ENCODE measurements at places on chromosomes 6 and 20.
A peak's percentile ranks its signal among the peaks of the same experiment; 100 is the strongest.

- peak; percentile 30 for DNase-seq
These were observed 2.0 kb upstream of the PLCG1 start for GRCh38 chr20:41135187-41135887.

DNA sequence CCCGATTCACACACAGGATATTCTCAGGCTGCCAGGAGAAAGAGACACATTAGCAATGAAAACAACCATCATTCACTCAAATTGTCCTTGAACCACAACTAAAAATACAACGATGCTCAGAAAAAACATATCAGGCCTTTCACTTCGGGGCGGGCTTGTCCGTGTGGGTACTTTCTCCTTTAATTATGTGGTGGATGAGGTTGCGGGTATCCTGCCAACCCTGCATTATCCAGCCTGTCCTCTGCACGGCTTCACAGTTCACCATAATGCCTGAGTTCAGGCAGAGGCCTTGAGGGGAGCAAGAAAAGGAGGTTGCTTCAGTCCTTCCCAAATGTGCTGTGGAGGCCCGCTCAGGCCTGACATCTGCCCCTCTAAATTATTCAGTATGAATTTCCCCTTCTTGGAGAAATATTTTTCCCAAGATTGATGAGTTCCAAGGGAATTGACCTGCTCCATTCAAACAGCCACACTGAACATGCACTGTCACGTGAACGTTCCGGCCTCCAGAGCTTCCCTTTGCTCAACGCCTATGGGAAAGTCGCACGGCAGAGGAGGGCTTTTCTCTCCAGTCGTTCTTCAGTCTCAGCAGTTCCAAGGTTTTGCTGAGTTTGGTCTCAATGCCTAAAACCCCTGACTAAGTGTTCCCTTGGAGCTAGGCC is 70.3 kb downstream of the MYLK4 start:
- no peak for DNase-seq

DNA sequence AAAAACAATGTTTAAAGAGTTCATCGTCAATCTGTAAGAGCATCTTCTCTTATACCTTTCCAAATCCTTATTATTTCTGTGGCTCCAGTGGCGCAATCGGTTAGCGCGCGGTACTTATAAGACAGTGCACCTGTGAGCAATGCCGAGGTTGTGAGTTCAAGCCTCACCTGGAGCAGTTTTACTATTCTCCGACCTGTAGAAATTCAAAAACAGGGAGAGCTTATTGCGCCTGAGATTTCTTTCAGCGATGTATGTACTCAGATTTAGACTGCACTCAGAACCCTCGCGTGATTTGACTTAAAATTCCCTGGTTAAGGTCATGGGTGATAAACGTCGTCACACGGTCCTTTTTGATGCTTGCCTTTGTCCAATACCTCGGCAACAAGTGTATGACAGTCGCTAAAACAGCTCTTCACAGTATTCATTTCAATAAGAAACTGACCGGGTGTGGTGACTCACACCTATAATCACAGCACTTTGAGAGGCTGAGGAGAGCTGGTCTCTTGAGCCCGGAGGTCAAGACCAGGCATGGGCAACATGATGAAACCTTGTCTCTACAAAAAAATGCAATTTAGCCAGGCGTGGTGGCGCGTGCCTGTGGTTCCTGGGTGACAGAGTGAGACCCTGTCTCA is 11.9 kb downstream of the GPX5 start:
- DNase-seq, result peak; percentile 51

- DNase-seq, result no peak
These were observed 545.6 kb upstream of the MAP3K7 start for GRCh38 chr6:91132461-91132860.

- no peak for DNase-seq
These were observed 5.6 kb downstream of the CST3 start for GRCh38 chr20:23631981-23632710.

- no peak for DNase-seq
These were observed 63.3 kb downstream of the TOX2 start for GRCh38 chr20:43977962-43978361.

DNA sequence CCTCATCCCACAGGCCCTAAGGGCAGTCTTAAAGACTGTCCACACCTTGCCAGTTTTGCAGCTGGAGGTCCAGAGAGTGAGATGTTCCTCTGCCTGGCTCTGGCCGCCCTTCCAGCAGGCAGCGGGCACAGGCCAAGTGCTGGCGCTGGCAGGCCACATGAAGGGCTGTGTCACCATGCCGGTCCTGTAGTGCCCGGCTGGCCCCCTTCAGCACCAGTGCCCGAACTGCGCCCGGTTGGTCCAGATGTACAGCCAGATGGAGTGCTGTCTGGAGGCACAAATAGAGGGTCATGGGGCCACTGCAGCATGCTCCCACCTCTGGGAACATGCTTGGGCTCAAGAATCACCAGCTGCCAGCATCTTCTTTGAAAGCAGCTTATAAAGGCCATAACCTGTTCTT is 3.8 kb downstream of the NFKBIE start:
- DNase-seq, result no peak

DNA sequence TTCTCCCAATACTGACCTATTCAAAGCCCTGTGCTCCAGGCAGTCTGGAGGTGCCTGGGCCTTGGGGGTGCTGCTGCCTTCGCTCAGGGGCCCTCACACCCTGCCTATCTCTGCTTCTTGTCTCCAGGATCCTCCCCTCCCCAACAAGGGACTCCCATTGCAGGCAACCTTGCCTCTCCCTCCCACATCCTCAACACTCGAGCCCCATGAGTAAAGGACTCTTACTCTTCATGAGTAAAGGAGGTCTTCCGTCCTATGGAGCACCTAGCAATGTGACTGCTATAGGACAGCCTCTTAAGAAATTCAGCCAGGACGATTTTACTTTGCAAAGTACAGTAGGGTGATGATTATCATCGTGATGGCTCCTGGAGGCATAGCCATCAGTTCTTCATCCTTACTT is 24.5 kb downstream of the PLEKHG1 start:
- no peak for DNase-seq

DNA sequence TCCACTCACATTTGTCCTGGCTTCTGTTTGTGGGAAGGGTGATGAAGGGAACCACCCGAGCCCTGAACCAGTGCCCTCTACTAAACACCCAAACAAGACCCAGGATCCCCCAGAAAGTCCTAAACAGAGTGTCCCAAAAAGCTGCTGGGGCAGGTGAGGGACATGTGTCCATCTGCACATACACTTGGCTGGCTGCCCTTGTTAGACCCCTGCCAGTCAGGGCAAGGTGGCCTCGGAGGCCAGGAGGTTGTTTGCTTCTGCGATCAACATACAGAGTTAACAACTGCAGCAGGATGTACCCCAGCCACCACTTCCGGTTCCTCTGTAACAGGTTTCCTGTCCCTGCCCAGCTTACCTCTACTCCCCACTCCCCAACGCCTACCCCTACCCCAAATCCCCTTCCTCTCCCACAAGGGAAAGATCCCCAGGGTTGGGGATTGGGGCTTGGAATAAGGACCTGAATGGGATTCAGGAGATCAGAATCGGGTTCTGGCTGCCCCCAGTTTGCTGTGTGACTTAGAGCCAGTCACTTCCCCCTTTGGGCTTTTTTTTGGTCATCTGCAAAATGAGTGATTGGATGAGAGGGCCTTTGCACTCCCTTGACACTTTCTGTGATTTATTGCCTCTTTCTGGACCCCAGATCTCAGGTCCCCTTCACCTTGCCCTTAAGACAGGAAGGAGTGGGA is 13.9 kb downstream of the DEF6 start:
- no peak for DNase-seq

DNA sequence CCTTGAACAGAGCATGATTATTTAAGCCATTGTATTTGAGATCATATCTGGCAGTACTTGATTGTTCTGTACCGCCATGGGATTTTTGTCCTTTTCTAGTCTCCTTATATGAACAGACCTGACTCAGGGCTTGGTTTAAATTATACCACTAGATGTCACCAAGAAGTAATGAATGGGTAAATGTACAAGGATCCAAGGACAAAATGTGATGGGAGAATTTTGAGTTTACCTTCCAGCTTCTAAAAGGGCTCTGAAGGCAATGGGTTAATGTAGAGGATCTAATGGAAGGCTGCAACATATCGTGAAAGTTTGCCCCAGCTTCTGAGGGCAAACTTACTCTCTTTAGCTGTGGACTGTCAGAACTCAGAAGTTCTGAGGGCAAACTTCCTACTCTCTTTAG is 12.0 kb downstream of the RNF8 start:
- DNase-seq, result peak; percentile 33

- DNase-seq, result no peak
These were observed 41.7 kb upstream of the EEF1A1 start for GRCh38 chr6:73562558-73562957.

GRCh38 chr6:41023114-41023513 is 15.9 kb downstream of the UNC5CL start:
- DNase-seq, result no peak

DNA sequence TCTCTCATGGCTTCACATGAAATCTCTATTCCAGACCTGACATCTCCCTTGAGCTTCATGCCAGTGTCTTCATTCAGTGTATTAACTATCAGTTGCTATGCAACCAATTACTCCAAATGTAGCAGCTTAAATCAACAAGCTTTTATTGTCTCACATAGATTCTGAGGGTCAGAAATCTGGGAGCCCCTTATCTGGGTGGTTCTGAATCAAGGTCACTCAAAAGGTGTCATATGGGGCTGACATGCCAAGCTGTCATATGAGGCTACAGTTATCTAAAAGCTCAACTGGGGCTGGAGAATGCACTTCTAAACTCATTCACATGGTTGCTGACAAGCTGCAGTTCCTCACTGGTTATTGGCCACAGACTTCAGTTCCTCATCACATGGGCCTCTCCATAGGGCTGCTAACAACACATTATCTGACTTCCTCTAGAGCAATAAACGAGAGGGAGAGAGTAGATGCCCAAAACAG is 7.3 kb upstream of the CGA start:
- no peak for DNase-seq

DNA sequence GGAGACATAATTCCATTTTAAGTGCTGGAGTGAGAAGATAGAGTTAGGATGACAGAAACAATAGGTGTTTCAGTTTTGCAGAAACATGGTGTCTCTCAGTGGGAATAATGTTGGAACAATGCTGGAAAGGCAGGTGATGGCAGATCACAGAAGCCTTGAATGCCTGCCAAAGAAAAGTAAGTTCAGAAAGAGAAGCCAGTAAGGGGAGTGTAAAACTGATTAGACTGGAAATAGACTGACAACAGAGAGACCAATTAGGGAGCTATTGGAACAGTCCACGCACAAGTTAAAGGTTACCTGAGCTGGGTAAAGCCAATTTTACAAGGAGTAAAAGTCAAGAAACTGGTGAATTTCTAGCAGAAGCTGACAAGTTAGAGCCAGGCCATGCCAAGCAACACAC is 142.9 kb downstream of the TFAP2A start:
- DNase-seq, result no peak

DNA sequence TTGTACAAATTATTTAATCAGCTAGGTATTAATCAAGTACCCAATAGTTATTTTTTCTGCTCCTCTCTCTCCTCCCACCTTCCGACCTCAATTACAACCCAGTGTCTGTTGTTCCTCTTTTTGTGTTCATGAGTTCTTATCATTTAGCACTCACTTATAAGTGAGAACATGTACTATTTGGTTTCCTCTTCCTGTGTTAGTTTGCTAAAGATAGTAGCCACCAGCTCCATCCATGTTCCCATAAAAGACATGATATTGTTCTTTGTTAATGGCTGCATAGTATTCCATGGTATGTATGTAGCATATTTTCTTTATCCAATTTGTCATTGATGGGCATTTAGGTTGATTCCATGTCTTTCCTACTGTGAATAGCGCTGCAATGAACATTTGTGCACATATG is 652.8 kb upstream of the CITED2 start:
- DNase-seq, result no peak

- DNase-seq, result no peak
These were observed 137.2 kb downstream of the EYA2 start for GRCh38 chr20:47031821-47032220.

- no peak for DNase-seq
These were observed 251.6 kb upstream of the TAB2 start for GRCh38 chr6:149065658-149066556.

GRCh38 chr20:61743606-61744005 is 322.1 kb downstream of the TAF4 start:
- DNase-seq, result no peak

- no peak for DNase-seq
These were observed 22.4 kb upstream of the E2F3 start for GRCh38 chr6:20379231-20379630.

DNA sequence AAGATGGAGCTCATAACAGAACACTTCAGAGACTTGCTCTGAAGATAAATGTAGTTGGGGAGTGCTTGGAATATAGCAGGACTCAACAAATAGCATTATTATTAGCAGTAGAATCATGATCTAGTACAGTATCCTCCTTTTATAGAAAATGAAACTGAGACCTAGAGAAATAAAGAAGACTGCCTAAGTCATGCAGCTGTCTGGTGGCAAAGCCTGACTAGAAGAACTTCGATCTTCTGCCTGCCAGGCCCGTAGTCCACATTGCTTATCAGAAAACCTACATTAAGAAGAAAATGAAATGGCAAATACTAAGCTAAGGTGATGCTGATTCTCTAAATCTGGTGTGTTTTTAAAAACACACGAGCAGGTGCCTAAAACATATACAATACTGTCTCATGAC is 46.4 kb upstream of the DST start:
- DNase-seq, result no peak

- no peak for DNase-seq
These were observed 1.9 kb downstream of the STMND1 start for GRCh38 chr6:17103715-17104114.

DNA sequence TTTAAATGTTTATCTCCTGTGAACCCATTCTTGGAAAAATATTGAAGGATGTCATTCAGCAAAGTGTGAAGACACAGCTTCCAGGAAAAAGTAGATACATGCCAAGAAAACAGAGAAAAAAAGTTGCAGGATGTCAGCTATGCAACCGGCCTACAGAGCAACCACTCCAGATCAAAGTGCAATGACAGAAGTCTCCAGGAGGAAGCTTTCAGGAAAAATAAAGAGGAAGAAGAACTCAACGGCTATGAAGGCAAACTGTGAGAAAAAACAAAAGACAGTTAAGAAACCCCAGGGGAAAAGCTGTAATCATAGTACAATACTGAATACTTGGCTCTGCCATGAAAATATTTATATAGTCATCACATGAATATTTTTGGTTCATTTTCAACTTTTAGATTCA is 30.6 kb downstream of the REPS1 start:
- DNase-seq, result peak; percentile 72

- no peak for DNase-seq
These were observed 102.7 kb upstream of the QKI start for GRCh38 chr6:163311830-163312229.

- no peak for DNase-seq
These were observed 135.8 kb downstream of the SLC35F1 start for GRCh38 chr6:118042855-118043254.

- no peak for DNase-seq
These were observed 43.5 kb upstream of the TIAM2 start for GRCh38 chr6:154951345-154952200.

GRCh38 chr6:159969921-159970320 is 1.0 kb downstream of the IGF2R start:
- DNase-seq, result peak; percentile 82

- no peak for DNase-seq
These were observed 41.6 kb upstream of the SLC22A2 start for GRCh38 chr6:160300076-160300695.

GRCh38 chr20:8601542-8601912 is 467.4 kb upstream of the PLCB4 start:
- no peak for DNase-seq

GRCh38 chr6:150932996-150933395 is 67.5 kb downstream of the MTHFD1L start:
- DNase-seq, result peak; percentile 96

GRCh38 chr6:151098166-151098565 is 141.6 kb upstream of the AKAP12 start:
- no peak for DNase-seq

GRCh38 chr6:15247500-15248450 is 1.9 kb downstream of the JARID2 start:
- DNase-seq, result peak; percentile 60
